ENCODE measurements at places on chromosomes 1 and 21.

GRCh38 chr1:53398091-53398490 is 61.1 kb upstream of the DMRTB1 start:
- DNase-seq, result no peak

DNA sequence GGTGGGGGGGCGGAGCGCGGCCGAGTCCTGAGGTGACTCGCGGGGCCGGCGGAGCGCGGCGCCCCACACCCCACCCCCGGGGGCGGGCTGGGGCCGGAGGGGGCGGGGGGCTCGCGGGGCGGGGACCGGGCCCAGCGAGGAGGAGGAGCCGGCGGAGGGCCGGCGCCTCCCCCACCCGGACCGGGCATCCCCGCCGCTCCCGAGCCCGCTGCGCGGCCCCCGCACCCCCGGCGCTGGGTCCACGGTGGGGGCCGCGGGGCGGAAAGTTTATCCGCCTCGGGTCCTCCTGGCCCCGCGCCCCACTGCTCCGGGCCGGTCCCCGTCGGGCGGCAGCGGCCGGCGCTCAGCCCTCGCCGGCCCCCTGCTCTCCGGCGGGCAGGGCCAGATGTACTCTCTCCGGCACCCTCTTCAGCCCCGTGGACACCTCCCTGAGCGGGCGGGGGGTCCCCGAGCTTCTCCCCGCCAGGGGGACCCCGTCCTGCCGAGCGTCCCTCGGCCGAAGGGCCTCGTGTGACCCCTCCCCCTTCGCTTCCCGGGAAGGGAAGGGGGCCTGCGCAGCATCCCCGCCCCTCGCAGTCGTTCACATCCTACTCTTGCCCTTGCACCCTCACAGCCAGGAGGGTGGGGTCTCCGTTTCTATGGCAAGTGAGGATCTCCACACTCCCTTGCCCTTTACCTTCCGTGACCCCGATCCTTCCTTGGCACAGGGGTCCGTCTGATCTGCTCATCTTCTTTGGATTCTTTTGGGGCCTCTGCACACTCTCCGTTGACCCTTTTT is 663 bp downstream of the CAMTA1 start:
- no peak for DNase-seq

DNA sequence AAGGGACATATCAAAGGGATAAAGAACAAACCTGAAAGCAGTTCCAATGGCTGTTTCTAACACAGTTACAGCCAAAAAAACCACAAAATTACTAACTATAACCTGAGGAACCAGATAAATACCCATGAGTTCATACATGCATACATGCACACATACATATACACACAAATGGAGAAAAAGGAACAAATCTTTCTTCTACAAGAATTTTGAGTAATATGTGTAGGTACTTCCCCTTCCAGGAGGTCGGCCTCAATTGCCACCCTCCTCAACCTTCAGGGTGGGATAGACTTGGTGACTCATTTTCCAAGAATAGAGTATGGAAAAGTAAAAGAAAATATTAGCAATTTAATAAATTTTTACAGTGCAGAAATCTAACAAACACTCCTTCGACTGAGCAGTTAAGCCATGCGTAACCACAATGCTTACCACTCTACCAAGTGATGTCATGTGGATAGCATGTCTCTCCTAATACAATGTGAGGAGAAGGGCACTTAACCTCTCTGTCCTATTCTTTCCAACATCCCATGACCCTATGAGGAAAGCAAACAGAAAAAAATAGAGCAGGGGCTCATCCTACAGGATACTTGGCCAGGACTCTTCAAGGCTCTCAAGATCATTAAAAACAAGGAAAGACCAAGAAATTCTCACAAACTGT is 243.0 kb upstream of the RUNX1 start:
- DNase-seq, result no peak

GRCh38 chr1:226939438-226940028 is 561 bp upstream of the COQ8A start:
- peak; percentile 54 for DNase-seq

- peak; percentile 68 for DNase-seq
Measured at GRCh38 chr1:192877283-192877886, 68.5 kb downstream of the RGS2 start.

- no peak for DNase-seq
Measured at GRCh38 chr1:221488550-221488949, 253.3 kb downstream of the DUSP10 start.

DNA sequence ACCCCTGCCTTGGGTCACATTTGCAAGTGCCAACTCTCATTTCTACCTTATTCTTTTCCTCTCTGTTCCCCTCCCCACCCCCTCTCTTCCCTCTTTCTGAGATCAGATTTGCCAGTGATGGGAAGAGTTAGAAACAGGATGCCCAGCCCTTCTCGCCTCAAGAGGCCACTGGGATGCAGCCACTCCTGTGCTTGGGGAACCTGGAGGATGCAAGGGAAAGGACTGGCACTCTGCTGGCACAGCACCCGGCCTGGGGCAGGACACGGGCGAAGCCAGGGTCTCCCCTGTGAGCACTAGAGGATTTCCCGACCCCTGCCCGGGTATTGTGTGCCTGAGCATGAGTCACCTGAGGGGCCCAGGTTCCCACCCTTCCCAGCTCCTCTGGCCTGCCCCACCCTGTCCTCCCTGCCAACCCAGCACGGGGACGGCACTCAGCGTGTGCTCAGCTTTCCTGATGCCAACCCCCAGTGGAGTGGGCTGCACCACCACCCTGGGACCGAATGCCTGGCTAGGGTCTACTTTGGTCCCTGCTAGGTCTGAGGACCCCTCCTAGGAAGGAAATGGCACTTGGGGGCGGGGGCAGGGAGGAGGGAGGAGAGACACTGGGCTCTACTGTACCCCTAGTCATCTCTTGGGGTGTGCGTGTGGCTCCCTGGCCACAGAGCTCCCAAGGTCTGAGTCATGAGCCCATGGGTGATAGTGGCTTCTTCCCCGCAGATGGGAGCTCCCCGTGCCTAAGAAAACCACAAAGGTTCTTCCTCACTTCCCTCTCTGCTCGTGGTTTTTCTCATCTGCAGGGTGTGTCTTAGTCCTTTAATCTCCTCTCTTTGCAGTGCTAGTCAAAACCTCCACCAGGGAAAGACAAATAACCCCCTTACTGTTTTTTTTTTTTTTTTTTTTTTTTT is 12.4 kb downstream of the LMNA start:
- peak; percentile 78 for DNase-seq

- DNase-seq, result no peak
Measured at GRCh38 chr1:109611308-109611990, 8.0 kb downstream of the GNAT2 start.

GRCh38 chr21:38661197-38661871 is 144.4 kb upstream of the ETS2 start:
- peak; percentile 37 for DNase-seq

DNA sequence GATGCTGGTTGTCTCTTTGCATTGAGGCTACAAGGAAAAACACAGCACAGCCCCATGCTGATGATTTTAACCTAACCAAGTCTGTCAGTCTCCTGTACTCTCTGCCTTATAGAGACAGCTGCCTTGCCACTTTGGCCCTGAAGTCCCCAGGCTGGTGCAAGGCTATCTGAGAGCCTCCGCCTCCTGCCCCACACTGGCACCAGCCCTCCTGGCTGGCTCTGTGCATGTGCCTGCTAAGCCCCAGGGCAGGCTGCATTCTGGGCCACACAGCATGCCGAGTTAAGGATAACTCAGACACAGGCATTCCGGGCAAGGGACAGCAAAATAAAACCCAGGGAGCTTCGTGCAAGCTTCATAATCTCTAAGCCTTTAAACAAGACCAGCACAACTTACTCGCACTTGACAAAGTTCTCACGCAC is 910 bp downstream of the RUNX1 start:
- DNase-seq, result peak; percentile 27

DNA sequence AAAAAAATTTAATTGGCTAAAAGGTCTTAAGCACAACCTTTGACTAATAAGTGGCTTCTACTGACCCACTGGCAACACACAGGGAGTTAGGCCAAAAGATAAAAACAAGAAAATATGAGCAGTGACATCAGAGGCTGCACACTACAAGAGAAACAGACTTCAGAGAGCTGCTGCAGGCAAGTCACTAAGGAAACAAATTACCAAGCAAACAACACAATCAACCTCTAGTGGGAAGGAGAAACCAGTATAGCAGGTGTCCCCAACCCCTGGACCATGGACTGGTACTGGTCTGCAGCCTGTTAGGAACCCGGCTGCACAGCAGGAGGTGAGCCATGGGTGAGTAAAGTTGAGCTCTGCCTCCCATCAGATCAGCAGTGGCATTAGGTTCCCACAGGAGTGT is 20.8 kb upstream of the ENSA start:
- no peak for DNase-seq

DNA sequence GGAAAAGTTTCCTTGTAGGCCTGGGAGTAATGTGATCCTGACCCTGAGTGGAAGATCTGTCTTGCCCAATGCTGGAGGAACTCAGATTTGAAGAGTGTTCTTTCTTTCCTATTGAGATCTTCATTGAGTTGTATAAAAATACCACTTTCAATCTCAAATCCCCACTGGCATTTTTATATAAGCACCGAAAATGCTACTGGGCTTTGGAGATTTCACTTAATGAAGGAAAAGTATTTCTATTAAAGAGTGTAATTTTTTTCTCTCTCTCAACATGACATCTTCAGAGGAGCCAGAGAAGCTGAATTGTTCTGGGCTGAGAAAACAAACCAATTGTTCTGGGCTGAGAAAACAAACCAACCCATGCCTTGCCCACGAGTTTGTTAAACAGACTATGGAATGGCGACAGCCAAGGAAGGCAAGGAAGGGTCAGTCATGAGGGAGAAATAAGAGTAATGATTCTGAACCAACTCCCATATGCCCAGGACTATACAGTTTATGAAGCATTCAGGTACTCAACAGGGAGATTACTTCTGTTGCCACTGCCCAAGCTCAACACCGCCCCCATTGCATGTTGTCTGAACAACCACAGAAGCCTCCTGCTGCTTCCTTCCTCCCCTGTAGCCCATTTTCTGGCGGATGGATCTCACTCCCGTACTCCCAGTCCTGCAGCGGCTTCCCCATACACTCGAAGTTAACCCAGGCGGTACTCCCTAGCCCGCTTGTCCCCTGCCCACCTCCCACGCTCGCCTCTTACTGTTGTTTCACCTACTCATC is 103.2 kb downstream of the BEND5 start:
- DNase-seq, result no peak

DNA sequence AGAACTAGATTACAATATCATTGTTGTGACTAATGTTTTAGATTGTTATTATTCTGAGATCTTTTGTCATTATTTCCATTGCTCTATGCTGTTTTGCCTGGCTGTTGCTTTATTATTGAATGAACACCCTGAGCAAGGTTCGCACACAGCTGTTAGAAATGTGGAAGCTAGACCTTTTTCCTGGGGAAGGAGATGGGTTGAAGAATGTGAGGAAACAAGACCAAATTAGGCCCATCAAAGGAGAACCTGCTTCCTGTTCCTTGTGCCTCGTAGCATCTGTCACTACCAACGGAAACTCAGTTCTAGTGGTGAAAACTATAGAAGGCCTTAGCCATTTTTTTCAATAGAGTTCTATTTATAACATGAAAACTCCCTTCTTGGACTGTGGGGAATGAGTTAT is 68.7 kb downstream of the RGL1 start:
- DNase-seq, result no peak

DNA sequence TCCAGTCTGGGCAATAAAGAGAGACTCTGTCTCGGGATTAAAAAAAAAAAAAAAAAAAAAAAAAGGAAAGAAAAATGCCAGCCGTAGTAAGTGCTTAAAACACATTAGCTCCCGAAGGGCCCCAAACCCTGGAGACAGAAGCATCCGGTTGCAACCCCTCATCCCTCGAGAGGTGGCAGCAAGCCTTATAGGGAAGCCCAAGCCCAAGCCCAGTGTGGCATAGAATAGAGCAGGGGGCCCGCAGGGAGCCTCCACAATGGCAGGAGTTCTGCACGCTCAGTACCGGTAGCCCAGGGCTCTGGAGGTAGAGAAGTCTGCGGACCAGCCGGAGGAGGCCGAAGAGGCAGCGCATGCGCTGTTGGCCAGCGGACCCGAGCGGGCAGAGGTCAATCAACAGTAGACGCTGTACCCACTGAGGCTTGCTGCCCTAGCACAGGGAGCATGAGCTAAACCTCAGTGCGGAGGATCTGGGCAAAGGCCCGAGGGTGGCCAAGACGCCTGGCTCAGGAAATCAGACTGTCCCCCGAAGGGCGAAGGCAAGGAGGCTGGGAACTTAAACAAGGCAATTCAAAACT is 34.1 kb upstream of the C1orf198 start:
- DNase-seq, result no peak

DNA sequence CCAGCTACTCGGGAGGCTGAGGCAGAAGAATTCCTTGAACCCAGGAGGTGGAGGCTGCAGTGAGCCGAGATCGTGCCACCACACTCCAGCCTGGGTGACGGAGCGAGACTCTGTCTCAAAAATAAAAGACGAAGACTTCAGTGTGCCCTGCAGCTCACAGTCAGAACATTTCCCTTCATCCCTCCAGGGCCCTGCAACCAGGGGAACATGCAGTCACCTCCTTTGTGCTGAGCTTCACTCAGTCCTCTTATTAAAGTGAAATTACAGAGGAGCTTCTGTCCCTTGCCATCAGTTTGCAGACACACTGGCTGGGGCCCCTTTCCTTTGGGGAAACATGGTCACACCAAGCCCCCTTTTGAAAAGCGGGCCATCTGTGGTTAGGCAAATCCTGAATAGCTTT is 24.2 kb downstream of the FHAD1 start:
- DNase-seq, result no peak

DNA sequence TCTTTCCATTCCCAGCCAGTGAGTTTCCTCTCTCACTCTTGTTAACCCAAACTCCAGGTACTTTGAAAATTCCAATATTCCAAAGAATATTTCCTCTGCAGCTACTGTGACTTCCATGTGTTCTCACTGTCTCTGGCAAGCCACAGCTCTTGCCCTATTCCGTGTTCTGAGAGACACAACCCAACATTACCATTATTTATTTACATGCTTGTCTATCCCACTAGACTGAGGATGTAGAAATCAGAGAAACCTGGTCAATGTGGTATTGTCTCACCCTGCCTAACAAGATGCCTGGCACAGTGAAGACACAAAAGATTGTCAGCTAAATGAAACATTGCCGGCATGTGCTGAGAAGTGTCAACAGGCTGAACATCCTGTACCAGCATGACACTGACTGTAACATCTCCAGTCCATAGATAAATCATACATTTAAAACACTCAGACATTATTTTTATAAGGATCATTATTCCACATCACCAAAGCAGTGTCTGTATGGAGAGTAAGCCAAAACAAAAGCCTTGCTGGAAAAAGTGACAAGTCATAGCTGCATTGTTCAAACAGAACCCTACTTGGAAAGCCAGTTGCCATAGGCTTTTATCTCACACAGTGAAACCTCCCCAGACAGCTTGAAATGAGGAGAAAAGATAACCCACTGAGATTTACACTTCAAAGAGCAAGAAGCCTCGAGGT is 72.3 kb downstream of the SIPA1L2 start:
- DNase-seq, result no peak

DNA sequence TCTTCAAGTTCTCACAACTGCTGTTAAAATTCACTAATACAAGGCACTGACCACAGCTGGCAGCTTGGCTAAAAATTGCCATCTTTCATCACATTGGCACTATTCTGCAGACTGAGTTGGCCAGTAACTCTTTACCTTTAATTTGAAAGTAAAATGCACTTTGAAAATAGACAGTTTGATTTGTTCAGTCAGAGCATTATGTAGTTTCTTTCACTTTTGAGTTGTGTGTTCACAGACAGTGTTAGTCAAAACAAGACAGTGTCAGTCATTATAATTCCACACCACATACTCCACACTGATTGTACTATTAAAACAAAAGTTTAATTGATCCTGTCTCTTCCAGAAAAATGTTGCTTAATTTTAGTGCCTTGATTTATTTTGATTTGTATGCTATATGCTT is 160.7 kb downstream of the SDCCAG8 start:
- DNase-seq, result no peak

Data from inflammatory macrophage treated with lipopolysaccharide for 1 hour (primary cell).